NCI-H460 (cell line): ENCODE measurements at places on chromosomes 11 and 22. TPM values are rescaled to one million over a fixed set of nuclear protein-coding genes. Genes with fewer than 3 reads are reported as not detected.

DNA sequence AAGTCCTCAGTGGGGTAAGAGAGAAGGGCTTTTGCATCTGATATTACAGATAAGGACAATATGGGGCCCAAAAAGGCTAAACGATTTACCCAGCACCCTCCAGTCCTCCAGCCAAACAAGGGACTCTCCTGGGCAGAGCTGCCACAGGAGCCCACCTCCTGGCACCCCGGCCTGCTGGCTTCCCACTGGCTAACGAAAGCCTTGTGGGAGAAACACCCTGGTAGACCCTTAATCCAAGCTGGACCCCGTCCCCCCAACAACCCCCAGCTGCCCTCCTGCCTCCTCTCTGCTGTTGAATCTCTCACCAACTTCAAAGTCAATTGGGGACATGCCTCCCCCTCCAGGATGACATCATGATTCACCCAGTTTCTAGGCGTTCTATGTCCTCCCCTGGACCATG, 10.8 kb downstream of the C1QTNF6 start:
- DNase-seq, result no peak

TRIOBP gene
- total RNA-seq, result 16.1 and 17.9 TPM in 2 replicates

CPT1B gene
- total RNA-seq, result 9.6 and 9.8 TPM in 2 replicates

OR2AG1 gene
- not detected in 2 replicates for total RNA-seq

CYB561A3 gene
- total RNA-seq, result 16.0 and 25.1 TPM in 2 replicates
